Karpas-422 (cell line): ENCODE measurements at places on chromosomes 4 and X.

- DNase-seq = no peak
Measured at GRCh38 chr4:12071316-12071715, 642.6 kb upstream of the HS3ST1 start.

GRCh38 chrX:152822383-152823086 lies 8.0 kb downstream of the CETN2 start:
- DNase-seq = peak; percentile 29

- no peak for DNase-seq
Measured at GRCh38 chrX:100731441-100732281, at the start of gene SYTL4. TSS of gene SYTL4 (minus strand) at chrX:100732121. CDS start at chrX:100702037, 30,084 bp downstream.

DNA sequence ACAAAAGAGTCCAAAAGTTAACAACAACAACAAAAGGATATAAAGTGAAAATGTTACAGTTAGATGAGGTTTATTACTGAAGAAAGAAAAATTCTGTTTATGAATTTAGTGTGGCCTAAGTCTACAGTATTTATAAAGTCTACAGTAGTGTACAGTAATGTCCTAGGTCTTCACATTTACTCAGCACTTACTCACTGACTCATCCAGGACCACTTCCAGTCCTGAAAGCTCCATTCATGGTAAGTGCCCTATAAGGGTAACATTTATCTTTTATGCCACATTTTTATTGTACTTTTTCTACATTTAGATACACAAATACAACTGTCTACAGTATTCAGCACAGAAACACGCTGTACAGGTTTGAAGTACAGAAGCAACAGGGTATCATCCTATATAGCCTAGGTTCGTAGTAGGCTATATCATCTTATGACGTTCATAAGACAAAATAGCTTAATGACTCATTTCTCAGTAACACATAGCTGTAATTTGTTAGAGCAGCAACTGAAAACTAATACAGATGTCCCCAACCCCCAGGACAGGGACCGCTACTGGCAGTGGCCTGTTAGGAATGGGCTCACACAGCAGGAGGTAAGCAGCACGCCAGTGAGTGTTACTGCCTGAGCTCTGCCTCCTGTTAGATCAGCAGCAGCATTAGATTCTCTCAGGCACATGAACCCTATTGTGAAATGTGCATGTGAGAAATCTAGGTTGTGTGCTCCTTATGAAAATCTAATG lies 61.3 kb downstream of the CENPC start:
- no peak for DNase-seq

DNA sequence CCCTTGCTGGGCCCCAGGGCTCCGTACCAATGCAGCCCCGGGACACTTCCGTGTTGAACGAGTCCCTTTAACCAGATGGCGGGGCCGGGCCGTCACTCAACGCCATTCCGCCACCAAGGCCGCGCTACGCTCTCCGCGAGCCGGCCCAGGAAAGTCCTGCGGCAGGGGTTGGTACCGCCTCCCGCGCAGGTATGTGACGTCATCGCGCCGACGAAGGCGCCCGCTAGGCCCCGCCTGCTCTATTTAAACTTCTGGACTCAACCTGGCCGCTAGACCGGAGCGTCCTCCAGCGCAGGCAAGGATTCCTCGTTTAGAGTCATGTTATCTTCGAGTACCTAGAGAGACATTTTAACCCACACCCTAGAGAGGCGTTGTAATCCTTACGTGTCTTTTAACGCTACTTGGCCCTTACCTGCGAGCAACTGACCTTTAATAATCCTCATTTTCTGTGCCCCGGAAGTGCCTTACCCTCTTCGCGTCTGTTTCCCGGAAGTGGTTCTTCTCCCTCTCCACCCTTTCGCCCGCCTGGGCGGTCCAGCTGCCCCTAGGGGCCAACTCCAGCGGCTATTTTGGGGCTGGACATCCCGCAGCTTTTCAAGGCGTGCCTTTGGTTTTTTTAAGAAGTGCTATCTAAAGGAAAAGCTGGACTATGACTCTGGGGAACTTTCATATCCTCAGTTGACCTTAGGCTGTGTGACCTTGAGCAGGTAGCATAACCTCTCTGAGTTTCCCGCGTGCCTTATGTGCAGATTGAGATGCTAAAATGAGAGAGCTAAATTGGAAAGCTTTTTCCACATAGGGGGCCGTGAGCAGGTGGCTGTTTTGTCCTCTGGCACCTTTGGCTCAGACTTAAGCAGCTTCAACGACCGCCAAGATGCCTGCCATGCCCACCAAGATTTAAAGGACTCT lies at the start of gene PNPLA4:
TSS of gene PNPLA4 (minus strand) at position 155 of the 909 bp plus-strand sequence. CDS start 1,294 bp downstream, outside the sequence.
- peak; percentile 98 for DNase-seq

- no peak for DNase-seq
Measured at GRCh38 chr4:41994461-41994985, 4.2 kb downstream of the SLC30A9 start.

GRCh38 chrX:12241026-12241425 lies 102.8 kb downstream of the FRMPD4 start:
- DNase-seq = no peak

DNA sequence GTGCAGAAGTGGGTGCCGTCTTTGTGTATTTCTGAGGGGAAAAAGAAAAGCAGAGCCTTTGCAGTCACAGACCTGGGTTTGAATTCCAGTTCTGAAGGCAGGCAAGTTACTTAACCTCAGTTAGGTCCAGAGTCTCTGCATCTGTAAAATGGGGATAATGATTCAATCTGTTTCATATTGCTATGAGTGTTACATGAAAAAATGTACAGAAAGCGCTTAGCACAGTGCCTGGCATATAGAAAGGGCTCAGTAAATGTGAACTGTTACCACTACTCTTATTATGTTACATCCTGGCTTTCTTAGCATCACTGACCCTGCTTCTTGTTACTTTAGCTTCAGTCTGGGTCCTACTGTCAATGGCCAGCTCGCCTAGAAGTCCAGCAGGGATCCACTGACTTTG lies 45.9 kb downstream of the DOCK11 start:
- DNase-seq = no peak

GRCh38 chr4:86596807-86597206 lies 2.7 kb downstream of the PTPN13 start:
- DNase-seq = no peak

GRCh38 chr4:107863850-107864371 lies 39.2 kb downstream of the SGMS2 start:
- DNase-seq = no peak

- no peak for DNase-seq
Measured at GRCh38 chr4:86554646-86555045, 39.5 kb upstream of the PTPN13 start.

DNA sequence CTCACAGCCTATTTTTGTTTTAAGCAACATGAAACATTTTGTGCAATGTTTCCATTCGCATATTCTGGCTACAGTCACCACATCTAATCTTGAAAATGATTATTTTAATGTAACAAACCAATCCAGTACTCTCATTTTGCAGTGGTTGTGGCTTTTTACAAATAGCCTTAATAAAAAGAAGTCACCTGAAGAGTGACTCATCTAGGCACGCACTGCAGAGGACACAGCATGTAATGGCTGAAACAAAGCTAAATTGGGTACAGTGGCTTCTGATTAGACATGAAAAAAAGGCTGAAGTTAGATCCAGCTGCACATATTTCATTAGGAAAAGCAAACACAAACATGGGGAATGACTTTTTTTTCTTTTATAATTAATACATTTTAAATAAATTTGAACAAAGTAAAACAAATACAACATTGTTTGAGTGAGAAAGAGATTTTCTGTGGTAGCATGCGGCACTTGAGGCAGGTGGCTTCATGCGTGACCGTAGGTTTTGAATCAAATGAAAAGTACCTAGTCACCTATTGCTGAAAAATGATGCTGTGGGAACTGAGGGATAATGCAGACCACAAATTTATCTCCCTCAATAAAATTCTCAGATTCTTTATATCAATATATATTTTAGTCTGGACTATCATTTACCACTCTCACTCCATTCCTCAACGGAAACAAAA lies 240.8 kb upstream of the DDX53 start:
- no peak for DNase-seq

- peak; percentile 82 for DNase-seq
Measured at GRCh38 chr4:83010522-83011318, at the start of gene LIN54. TSS of gene LIN54 (minus strand) at chr4:83010823. CDS start at chr4:82984844, 25,979 bp downstream.

- DNase-seq = no peak
Measured at GRCh38 chr4:53538756-53539155, 52.5 kb downstream of the LNX1 start.

DNA sequence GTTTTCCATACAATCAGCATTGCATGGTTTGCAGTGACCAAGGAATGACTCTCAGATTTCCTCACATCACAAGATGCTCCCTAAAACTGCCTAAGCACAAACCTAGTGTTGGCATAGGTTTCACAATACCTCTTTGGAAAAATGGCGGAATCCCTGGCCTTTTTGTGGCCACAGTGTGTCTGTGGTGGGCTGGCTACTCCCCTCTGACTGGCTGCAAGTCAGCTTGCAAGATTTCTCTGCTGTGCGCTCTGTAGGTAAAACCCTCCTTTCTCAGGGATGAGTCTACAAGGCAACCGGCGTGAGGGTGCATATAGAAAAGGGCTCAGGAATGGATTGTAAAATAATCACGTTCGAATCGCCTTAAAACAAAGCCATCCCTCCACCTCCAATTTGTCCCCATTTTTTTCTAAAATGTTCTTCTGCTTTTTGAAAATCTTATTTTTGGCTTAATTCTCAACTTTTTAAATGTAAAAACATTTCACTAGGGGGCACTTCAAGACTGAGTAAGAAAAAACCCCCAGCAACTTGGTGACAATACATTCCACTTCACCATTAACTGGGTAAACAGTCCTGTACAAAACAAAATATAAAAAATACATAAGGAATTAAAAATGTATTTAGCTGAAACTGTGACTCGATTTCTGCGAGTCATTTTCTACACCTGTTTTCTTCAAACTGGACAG lies 235.6 kb downstream of the STIM2 start:
- peak; percentile 51 for DNase-seq

DNA sequence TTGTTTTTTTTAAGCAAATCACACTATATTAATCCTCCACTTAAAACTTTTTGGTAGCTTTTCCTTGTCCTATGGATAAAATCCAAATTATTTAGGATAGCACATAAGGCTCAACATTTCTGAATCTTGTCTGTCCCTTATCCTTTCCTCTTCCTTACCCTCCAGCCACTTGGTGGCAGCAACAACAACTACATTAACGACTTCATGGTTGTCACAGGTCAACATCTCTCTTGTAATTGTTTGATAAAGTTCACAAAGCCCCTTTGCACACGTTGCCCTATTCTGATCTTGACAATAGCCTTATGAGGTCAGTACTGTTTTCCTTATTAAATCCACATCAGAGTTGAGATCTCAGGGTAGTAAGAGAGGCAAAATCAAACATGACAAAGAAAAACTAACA lies 269.0 kb upstream of the PABPC4L start:
- DNase-seq = peak; percentile 58

DNA sequence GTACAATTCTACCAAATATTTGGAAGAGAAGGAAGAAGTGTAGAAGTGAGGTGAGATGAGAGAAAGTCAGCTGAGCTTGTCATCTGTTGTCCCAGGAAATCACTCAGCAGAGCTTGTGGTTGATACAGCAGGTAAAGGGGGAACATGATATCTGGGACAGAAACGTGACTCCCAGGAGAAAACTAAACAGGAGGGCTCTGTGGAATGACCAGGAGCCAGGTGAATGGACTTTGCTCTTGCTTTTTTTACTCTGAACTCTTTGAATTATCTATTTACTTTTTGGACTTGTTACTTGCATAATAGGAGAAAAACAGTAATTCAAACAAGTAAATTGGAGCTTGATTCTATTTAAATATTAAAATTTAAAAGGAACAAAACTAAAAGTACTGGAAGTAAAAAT lies 555.6 kb upstream of the FRG1 start:
- DNase-seq = no peak

DNA sequence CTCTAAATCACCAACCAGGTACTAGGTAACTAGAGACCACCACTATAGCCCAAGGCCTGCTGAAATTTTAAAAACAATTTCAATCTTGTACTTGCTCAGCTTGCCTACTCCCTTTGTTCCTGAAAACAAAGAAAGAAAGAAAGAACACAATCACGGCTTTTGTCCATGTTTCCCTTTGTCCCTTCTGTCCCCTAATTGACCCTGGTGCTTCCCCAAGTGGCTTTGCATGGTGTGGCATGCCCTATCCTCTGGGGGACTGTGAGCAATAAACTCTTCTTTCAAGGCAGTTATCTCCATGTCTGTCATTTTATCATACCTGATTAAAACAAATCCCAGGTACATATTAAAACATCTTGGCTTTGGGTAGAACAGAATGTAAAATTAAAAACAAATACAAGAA lies 94.8 kb downstream of the ARSJ start:
- DNase-seq = no peak

DNA sequence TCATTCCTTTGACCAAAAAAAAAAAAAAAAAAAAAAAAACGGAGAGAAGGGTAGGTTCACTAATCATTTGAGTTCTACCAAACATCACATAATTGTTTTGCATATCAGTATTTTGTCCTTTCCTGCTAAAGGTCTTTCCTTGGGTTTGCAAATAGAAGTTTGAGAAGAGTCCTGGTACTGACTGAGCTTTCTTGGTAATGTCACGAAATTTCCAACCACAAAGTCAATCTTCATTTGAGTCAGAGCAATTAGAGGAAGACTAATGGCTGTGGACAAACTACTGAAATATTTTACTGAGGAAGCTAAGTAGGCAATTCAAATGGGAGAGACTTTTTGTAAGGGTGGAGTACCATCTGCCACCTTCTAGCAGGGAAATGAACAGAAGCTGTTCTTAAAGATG lies 21.7 kb upstream of the CD40LG start:
- DNase-seq = no peak

GRCh38 chr4:89519771-89520320 lies 212.2 kb upstream of the GPRIN3 start:
- no peak for DNase-seq

GRCh38 chr4:55397126-55397436 lies 1.3 kb downstream of the TMEM165 start:
- DNase-seq = peak; percentile 59

GRCh38 chr4:100306018-100306417 lies 115.8 kb upstream of the DDIT4L start:
- DNase-seq = no peak

DNA sequence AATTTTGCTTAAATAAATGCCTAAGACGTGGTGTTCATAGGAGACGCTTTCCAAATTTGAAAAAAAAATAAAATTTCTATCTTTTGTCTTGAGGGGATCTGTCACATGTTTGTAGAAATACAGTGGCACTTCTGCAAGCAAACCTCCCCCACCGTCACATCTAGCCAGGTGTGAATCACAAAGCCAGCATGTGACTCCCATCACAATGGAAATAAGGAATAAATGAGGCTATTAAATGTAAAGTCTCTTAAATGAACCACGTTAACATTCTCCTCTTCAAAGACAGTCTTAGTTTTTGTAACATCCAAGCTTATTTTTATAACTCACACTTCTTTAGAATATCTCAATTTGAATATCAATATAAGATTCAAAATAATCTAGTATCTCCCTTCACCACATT lies 63.0 kb upstream of the CCSER1 start:
- no peak for DNase-seq

GRCh38 chrX:70169281-70169680 lies 8.0 kb upstream of the DGAT2L6 start:
- no peak for DNase-seq
